ENCODE measurements at places on chromosomes 1 and 21. TPM values are rescaled to one million over a fixed set of nuclear protein-coding genes. Genes with fewer than 3 reads are reported as not detected.

- DNase-seq = no peak
Observed at GRCh38 chr1:26289158-26290059, 9.5 kb downstream of the SH3BGRL3 start.

DNA sequence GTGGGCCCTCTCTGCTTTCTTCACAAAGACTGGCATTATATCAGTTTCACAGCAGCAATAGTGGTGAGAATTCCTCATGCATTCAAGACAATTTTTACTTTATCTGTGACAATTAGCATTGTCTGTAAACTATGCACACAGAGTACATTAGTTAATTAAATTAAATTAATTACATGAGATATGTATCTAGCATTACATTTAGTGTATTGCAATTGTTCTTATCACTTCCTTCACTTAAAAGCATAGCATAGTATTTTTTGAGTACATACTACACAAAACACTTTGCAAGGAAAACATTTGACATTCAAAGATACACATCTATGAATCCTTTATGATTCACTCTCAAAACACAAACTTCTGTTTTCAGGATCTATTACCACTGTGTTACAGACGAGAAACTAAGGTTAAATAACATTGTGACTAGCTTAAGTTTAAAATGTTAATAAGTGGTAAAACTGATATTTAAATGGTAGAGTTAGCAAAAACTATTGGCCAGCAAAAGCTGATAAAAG is 1542.6 kb downstream of the PLA2G4A start:
- DNase-seq = no peak

- DNase-seq = no peak
Observed at GRCh38 chr1:223759273-223759672, 46.9 kb downstream of the CAPN2 start.

GRCh38 chr1:157315544-157315943 is 177.3 kb upstream of the ETV3 start:
- no peak for DNase-seq

DNA sequence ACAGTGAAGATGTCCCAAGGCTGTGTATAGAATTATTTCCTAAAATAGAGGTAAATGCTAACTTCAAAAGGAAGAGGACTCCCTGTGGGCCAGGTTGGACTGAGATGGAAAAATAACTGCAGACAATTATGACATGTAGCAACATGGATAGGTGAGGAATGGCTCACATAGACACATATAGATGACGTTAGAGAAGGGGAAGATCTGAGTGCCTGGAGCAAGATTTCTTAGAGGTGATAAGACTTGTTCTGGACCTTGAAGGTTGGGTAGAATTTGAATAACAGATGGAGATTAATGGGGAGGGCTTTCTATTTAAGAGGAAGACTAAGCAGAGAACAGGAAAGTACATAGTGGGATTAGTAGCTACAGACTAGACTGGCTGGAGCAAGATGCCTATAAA is 76.9 kb downstream of the C1orf21 start:
- no peak for DNase-seq

DNA sequence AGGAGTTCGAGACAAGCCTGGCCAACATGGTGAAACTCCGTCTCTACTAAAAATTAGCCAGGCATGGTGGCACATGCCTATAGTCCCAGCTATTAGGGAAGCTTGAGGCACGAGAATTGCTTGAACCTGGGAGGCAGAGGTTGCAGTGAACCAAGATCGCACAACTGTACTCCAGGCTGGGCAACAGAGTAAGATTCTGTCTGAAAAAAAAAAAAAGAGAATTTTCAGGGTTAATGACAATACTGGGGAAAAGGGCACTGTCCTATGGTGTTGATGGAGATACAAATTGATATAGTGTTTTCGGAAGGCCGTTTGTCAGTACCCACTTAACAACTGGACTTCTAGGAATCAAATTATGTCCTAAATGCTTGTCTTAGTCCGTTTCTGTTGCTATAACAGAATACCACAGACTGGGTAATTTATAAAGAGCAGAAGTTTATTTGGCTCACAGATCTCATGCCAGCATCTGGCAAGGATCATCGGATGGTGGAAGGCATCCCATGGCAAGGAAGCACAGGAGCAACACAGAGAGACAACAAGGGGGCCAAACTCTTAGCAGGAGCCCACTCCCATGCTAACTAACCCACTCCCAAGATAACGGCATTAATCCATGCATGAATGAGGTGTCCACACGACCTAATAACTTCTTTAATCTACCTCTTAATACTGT is 41.3 kb downstream of the ZBTB8A start:
- no peak for DNase-seq

DNA sequence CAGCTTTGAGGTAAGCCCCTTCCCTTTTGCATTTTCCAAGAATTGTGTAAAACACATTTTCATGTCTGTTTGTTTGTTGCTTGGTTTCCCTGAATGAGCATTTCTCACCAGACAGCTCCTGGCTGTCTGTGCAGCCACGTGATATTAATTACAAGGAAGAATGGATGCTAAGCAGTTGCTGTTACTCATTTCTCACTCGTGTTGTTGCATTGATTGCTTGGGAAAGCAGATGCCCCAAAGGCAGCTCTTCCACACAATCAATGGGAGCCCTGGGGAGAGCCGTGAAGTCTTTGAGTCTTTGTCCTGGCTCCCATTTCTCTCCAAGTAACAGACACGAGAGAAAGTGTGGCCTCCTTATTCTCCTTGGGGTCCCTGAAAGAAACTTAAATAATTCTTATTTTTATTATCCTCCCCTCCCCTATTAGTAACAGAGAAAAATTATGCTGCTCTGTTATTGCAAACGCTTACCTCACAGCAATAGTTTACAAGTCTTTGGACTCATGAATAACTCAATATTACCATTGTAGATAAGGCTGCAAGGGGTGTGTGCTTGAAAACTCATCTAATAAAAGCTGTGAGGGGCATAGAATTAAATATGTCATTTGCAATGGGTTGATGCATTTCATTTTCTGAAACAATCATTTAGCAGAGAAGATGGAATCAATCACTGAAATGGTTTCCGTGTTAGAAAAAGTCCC is 127.7 kb upstream of the CAMK1G start:
- no peak for DNase-seq

DNA sequence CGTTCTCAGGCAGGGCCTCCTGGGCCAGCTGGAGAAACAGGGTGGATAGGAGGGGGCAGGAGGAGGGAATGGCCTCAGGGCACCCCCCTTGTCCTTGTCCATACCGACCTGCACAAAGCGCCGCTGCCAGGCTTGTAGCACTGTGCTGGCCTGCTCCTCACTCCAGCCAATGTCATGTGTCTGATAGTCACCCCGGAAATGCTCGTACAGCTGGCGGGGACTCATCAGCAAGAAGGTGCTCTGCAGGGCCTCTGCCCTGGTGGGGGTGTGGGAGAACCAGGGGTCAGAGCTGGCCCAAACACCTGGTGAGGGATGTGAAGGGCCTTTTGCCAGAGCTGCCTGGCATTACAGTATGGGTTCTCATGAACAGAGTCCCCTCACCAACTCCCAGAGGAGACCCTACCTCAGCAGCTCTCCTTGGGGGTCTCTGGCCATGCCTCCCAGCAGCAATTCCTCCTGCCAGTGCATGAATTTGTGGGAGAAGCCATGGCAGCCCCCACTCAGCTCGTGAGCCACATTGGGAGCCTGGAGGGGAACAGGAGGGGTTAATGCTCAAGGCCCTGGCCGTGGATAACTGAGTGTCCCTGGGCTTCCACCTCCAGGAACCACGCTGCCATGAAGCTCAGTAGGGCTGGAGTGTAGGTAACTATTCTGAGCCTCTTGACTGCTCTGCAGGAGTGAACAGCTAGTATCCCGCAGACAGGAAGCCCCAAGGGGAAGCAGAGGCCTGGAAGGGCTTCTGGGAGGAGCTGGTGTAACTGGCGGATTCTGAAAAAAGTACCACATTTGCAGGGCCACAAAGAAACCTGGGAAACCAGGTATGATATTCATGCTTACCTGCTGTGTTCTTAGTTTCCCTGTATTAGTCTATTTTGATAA is 13.3 kb downstream of the PTCH2 start:
- no peak for DNase-seq

GRCh38 chr1:56562891-56563452 is 16.4 kb downstream of the PLPP3 start:
- DNase-seq = no peak

DNA sequence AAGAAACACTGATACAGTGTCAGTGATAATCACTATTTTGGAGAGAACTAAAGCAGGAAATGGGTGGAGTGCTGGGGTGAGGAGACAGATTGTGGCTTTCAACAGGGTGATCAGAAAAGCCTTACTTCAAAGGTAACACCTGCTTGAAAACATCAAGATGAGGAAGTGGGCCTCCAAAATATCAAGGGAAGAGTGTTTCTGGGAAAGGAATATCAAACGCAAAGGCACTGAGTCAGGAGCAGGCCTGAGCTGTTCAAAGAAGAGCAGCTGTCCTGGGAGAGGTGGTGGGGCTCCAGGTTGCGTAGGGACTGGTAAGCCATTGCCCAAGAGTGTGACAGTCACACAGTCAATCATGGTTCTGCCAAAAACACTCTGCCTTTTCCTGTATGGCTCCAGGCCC is 47.1 kb upstream of the ATP1A1 start:
- no peak for DNase-seq

DNA sequence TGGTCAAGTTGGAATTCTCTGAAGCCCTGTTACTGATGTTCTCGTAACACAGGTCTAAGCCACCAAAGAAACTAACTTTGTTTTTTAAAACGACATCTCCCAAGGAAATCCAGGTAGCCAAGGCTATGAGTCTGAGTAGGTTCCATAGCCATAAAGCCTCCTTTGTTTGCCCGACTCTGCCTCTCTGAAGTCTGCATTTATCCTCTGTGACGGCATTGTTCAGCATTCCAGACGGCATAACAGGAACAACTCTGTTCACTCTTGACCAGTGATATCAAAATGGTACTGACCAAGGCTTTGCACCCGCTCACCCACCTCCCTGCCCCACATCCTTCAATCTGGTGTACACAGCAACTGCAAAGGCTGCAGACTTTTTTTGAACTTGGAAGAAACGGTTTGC is 14.8 kb downstream of the URB1 start:
- DNase-seq = no peak

DNA sequence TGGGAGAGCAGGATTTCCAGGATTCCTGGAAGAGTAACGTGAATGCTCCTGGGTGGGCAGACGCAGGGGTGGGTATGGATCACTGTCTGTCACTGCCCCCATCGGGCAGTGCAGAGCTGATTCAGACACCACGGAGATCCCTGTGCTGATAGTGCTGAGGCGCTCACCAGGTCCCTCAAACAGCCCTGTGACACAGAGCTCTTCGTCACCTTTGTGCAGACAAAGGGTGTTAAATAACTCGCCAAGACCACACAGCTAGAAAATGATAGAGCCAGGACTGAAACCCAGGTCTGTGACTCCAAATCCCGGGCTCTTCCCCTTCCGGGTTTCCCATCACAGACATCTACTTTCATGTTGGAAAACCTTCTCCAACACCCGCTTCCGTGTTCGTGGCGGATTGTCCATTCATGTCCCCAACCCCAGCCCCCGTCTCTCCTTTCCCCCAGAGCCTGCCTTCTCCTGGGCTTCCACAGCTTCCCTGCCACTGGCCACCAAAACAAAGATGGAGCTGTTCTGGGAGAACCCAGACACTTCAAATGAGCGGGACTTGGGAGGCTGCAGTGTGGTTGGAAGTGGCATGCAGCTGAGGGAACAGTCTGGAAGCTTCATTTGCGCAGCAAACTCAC is 2.6 kb downstream of the EFHD2 start:
- DNase-seq = no peak

DNA sequence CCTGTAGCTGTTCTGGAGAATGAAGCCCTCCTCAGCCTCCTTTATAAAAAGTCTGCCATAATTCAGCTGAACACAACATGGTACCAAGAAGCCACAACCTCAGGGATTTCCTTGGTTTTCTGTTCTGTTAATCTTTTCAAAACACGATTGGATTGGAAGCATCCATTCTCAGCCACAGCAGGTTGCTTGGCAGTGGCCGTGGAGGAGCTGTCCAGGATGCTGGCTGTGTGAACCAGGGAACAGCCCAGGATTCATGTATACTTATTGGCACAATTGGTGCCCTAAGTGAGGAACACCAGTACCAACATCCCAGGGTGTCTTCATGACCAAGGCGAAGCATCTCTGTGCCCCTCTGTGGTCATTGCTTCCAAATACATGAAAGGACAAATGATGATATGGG is 393.5 kb downstream of the CAMTA1 start:
- DNase-seq = no peak

GRCh38 chr1:13732971-13733667 is 33.1 kb downstream of the PRDM2 start:
- DNase-seq = no peak

- DNase-seq = no peak
Observed at GRCh38 chr1:45752441-45753052, 2.1 kb upstream of the IPP start.

GRCh38 chr1:46301808-46302640 is 1.4 kb downstream of the LRRC41 start:
- peak; percentile 69 for DNase-seq

- no peak for DNase-seq
Observed at GRCh38 chr1:8989821-8990220, 36.4 kb downstream of the SLC2A7 start.

GRCh38 chr21:31162827-31163226 is 124.6 kb upstream of the KRTAP19-8 start:
- no peak for DNase-seq

- no peak for DNase-seq
Observed at GRCh38 chr1:198678901-198679329, 40.1 kb downstream of the PTPRC start.

TINAGL1 gene
- 26.0 TPM for polyA plus RNA-seq

GSTM5 gene
- polyA plus RNA-seq = 27.7 TPM

VCAM1 gene
- polyA plus RNA-seq = 5.4 TPM

LCE1F gene
- polyA plus RNA-seq = not detected

TDRD5 gene
- not detected for polyA plus RNA-seq

GBP6 gene
- 0.05 TPM for polyA plus RNA-seq

OR6K3 gene
- polyA plus RNA-seq = not detected

Measured in muscle of arm (tissue), 14 donors.